ENCODE measurements at places on chromosomes 5 and 9.
A peak's percentile ranks its signal among the peaks of the same experiment; 100 is the strongest.

DNA sequence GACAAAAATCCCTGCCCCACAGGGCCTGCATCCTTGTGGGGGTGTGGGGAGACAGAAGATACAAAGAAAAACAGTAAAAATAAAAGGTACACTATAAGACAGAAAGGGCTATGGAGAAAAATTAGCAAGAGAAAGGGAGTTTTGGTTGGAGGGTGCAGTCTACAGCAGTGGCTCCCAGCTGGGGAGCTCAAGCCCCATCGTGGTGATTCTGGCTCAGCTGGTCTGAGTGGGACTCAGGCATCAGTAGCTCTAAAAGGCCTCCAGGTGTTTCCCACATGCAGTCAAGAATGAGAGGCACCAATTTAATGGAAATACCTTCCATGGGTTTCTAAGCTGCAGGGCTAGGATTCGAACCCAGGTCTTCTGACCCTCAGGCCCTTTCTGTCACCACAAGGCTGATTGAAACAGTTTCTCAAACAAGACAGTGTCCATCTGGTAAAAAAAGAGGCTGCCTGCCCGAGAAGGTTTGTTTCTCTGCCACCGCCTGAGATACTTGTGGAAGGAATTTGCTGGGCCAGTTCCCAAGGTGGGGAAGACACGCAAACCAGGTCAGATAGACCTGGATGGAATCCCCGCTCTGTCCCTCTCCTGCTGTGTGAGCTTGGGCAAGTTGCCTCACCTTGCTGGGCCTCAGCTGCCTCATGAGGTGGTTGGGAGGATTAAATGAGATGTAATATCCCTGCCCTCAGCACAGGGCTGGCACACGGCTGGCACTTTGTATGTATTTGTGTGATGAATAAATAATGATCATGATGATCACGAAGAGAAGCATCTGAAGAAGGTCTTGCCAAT, 43.1 kb downstream of the COL27A1 start:
- no peak for DNase-seq

DNA sequence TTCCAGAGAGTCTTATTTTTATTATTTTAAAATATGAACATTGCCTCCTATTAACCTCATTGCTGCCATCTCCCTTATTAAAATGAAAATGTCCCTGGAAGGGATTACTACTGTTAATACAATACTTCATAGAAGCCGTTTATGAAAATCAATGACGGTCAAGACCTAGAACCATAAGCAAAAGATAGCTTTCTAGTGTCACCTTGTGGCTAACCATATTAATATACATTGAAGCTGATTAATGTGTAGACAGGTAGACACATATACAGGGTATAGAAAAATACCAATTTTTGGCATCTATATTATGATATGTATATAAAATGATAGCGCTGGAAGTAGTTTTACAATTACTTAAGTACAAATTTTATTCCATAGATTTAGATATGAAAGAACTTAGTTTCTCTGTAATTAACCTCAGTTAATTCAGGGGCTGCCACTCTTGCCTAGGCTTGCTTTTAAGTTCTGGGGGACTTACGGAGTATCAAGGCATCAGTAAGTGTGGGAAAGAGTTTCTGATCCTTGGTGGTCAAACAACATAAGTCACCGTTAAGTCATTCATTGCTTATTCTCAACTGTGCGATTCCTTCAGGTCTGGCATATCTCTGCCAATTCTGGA, 2.5 kb upstream of the YTHDC2 start:
- no peak for DNase-seq

- peak; percentile 12 for DNase-seq
Observed at GRCh38 chr5:14809369-14810155, 62.0 kb downstream of the ANKH start.

DNA sequence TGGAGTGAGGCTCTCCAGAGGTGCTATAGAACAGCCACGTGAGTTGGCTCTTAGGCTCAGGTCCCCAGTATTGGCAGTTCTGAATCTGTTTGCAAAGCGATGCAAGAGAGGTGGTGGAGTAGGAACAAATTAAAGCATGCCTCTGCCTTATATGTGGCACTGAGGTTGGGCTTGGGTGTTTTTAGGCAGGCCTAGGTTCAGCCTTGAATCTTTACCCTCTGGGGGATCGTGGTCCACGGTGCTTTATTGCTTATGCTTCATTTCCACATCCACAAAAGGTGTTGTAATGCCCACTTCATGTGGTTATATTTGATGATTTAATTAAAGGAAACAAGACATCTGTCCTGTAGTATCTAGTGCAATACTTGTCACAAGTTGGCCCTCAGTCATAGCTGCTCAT, 56.2 kb downstream of the CD180 start:
- DNase-seq = no peak

DNA sequence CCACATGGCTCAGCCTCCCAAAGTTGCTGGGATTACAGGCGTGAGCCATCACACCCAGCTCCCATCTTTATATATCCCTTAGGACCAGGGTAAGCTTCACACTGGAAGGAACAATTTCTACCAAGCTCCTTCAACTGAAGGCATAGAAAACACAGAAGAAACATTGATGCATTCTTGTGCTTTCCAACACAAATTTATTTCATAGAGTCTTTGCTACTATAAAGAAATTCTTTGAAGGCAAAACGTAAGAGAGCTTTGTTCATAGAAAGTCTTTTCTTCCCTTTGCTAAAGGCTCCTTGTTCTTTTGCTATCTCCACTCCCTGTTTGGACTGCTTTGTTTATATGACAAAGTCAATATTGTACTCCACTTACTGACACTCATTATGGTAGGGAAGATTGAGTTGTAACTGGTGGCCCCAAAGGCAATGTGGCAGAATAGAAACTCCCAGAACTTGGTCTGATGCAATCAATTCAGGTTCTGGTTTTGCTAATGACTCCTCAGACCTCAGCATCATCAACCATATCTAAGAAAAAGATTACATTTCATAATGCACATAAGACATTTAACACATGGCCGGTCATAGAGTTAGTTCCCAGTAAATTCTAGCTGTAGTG, 97.4 kb upstream of the CLINT1 start:
- DNase-seq = no peak

DNA sequence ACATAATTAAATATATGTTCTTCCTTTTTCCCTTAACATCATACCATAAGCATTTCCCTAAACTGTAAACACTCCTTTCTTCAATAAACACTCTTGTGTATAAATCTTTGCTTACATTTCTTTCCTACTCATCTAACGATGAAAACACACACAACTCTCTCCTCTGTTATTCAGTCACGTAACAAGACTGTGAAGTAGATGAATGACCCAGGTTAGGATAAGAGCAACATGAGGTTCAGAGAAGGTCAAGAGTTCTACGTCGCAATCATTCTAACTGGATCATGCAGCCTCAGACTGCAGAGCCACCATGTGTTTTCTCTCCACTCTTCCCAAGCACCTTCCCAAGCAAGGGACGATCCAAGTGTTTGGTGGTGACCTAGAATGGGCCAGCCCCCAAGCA, 70.5 kb upstream of the SPTLC1 start:
- DNase-seq = no peak

GRCh38 chr9:132187121-132187620, 25.3 kb downstream of the NTNG2 start:
- DNase-seq = no peak

DNA sequence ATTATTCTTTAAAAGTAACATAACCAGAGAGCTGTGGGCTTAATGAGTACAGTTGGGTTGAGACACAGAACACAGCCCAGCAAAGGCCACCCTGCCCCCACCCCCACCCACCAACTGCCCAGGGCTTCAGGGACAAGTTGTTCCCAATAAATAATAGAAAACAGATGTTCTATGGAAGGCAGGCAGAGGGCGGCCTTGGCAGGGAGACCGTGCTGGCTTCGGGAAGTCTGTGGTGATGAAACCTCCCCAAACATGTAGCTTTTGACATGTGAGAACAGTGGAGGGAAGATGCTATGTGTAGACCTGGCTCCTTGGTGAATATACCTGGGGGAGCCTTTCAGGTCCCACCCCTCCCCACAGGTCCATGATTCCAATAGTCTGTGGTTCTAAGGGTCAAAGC, 10.0 kb downstream of the TRAF1 start:
- DNase-seq = no peak

GRCh38 chr9:119677811-119678505, 308.7 kb upstream of the BRINP1 start:
- DNase-seq = no peak

DNA sequence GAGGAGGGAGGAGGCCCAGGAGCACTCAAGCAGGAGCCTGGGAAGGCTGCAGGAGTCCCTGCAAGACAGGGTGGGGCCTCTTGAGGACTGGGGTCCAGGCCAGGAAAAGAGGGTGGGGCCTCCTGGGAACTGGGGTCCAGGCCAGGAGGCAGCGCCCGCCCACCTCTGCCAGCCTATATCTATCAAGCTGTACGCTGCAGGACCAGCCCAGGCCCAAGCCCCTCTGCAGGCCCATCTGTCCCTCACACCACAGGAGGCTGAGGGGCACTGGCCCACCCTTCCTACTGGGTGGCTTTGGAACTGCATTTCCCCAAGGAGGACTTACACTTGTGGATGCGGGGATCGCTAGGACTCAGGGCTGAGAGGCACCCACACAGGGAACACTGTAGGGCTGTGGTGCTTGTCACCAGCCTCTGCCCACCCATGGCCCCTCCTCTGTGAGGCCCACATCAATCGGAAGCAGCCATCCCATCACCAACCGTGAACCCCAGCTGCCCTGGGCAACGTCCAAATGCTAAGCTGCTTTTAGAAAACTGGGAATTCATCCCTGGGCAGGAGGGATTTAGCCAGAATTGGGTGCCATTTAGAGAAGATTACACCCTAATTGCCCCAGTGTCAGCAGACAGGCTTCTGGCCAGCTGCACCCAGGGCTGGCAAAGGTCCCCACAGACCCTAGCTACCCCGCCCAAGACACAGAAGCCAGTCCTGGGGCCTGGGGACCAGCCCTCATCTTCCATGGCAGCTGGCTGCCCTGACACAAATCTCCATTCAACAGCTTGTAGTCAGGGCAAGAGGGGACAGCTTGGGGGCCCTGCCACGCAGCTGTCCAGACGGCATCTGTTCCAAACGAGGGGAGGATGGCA, 15.3 kb downstream of the BICD2 start:
- no peak for DNase-seq

DNA sequence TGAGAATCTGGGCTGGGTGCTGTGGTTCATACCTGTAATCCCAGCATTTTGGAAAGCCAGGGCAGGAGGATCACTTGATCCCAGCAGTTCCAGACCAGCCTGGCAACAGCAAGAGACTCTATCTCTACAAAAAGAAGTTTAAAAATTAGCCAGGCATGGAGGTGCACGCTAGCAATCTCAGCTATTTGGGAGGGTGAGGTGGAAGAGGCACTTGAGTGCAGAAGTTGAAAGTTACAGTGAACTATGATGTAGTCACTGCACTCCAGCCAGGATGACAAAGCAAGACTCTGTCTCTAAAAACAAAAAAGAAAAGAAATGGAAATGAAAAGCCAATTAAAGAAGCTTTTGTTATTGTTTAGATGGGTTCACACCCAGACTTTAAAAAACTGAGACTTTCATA, 131.6 kb upstream of the RASA1 start:
- DNase-seq = no peak

GRCh38 chr5:172623313-172623980, 17.6 kb upstream of the NEURL1B start:
- no peak for DNase-seq

- DNase-seq = no peak
Observed at GRCh38 chr9:20236676-20237075, 385.6 kb downstream of the MLLT3 start.

DNA sequence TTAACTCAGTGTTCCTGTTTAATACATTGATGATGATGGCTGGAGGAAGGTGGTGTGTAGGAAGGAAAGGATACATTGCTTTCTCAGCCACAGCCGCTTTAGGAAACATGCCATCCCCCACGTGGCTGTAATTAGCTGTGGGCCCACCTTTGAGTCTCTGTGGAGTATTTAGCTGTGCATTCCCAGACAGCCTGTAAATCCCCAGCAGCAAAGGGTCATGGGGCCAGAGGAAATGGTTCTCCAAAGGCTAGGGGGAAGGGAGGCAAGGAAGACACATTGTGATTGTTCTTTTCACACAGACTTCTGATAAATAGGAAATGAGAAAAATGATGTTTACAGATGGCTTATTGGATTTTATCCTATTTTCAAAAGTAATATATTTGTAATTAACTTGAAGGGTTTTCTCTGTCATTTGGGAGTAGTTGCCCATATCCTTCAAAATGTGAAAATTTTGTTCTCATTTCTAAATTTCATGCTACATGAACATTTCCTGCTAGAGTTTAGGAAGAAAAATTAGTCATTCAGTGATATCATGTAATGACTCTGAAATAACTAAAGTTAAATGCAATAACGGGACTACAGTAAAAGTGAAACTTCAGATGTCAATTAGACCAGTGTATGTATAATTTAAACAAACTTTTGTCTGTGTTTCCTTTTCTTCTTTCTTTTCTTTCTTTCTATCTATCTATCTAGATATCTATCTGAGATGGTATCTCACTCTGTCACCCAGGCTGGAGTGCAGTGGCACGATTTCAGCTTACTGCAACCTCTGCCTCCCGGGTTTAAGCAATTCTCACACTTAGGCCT, 24.3 kb upstream of the F2R start:
- DNase-seq = no peak

GRCh38 chr5:14782591-14782990, 89.0 kb downstream of the ANKH start:
- DNase-seq = no peak

- DNase-seq = no peak
Observed at GRCh38 chr5:116942622-116943021, 368.0 kb upstream of the SEMA6A start.

Measured in esophagus squamous epithelium (tissue), 5 donors.